ENCODE measurements at places on chromosomes 7 and 10. TPM values are rescaled to one million over a fixed set of nuclear protein-coding genes. Genes with fewer than 3 reads are reported as not detected.

Gene LDB1
- total RNA-seq, result 86.4 TPM

Gene TNPO3
- 43.6 TPM for total RNA-seq

Gene OR2A1
- total RNA-seq, result not detected

Gene FFAR4
- not detected for total RNA-seq

Gene ASNS
- 43.8 TPM for total RNA-seq

Gene MRC1
- not detected for total RNA-seq
